Thymus (tissue), 14 donors: ENCODE measurements at places on chromosomes 12 and 14. TPM values are rescaled to one million over a fixed set of nuclear protein-coding genes. Genes with fewer than 3 reads are reported as not detected.

The HOXC6 gene
- 0.43 TPM for polyA plus RNA-seq

The SELPLG gene
- 28.0 TPM for polyA plus RNA-seq

The GPR162 gene
- 4.4 TPM for polyA plus RNA-seq

The DENR gene
- polyA plus RNA-seq, result 56.8 TPM

The TAS2R19 gene
- 1.6 TPM for polyA plus RNA-seq

The OR6C4 gene
- polyA plus RNA-seq, result not detected

The LRRK2 gene
- polyA plus RNA-seq, result 10.4 TPM

The PPP1R1A gene
- 0.91 TPM for polyA plus RNA-seq

The DHRS2 gene
- polyA plus RNA-seq, result 2.1 TPM

The MYL2 gene
- 5.3 TPM for polyA plus RNA-seq

The FAM181A gene
- polyA plus RNA-seq, result 0.11 TPM

The LYZ gene
- polyA plus RNA-seq, result 233 TPM

The GDF11 gene
- polyA plus RNA-seq, result 2.8 TPM

The SPATA7 gene
- 8.4 TPM for polyA plus RNA-seq

The TMEM253 gene
- polyA plus RNA-seq, result 0.98 TPM

GRCh38 chr14:98766818-98767217 lies 505.2 kb downstream of the BCL11B start:
- H3K36me3 ChIP-seq, result no peaks in the 10 kb centered on the region
- H3K27ac ChIP-seq, result no peak overlapping the region
- H3K27me3 ChIP-seq, result no peaks in the 10 kb centered on the region
- no peak for DNase-seq

- H3K4me1 ChIP-seq, result no peaks in the 10 kb centered on the region
- H3K4me3 ChIP-seq, result no peak overlapping the region
- H3K27me3 ChIP-seq, result peaks cover 8% of the 10 kb centered on the region
- H3K27ac ChIP-seq, result no peak overlapping the region
- H3K36me3 ChIP-seq, result no peaks in the 10 kb centered on the region
- DNase-seq, result no peak
These were observed 64.8 kb upstream of the BEGAIN start for GRCh38 chr14:100651999-100652508.

DNA sequence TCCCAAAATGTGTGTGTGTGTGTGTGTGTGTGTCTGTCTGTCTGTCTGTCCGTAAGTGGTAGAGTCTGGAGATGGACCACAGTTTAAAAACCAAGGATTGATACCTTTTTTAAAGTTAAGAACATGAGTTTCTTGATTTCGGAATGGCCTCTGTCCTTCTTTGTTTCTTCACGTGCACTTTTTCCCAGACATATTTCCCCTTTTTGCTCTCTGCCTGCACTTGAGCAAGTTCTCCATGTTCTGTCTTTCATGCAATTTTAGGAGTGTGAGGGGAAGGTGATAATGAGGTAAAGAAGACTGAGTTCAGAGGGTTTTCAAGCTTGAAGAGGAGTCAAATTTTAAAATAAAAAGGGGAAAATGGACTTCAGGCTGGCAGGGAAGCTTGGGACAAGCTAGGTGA lies 12.7 kb downstream of the OLR1 start:
- H3K4me3 ChIP-seq, result no peak overlapping the region
- no peaks in the 10 kb centered on the region for H3K4me1 ChIP-seq
- no peak for DNase-seq
- no peaks in the 10 kb centered on the region for H3K27me3 ChIP-seq

- no peak for DNase-seq
- H3K4me3 ChIP-seq, result no peak overlapping the region
- H3K4me1 ChIP-seq, result no peaks in the 10 kb centered on the region
- H3K27ac ChIP-seq, result no peak overlapping the region
These were observed 26.5 kb downstream of the OTUB2 start for GRCh38 chr14:94052662-94053061.

DNA sequence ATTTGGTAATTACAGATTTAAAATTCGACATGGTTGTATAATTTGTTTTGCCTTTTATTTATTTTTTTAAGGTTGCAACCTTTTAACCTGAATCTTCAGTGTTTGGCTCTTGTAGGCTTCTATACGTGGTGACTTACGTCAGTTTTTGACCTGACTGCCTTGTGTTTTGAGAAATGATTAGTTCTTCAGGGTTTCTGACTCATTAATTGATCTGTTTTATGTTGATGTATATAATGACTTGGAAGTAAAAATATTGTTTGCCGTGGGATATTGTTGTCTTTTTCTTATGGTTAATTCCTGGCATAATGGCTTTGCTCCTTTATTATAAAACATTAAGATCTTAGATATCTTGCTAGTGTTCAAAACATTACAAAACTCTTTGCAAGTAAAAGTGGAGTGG lies 2.5 kb downstream of the RASSF8 start:
- DNase-seq, result no peak
- H3K36me3 ChIP-seq, result no peaks in the 10 kb centered on the region
- H3K4me1 ChIP-seq, result peaks cover 13% of the 10 kb centered on the region
- H3K27me3 ChIP-seq, result peaks cover 50% of the 10 kb centered on the region

- DNase-seq, result no peak
- H3K4me1 ChIP-seq, result peaks cover 5% of the 10 kb centered on the region
- H3K4me3 ChIP-seq, result no peak overlapping the region
- no peaks in the 10 kb centered on the region for H3K36me3 ChIP-seq
These were observed 8.4 kb downstream of the PTHLH start for GRCh38 chr12:27964123-27964522.

DNA sequence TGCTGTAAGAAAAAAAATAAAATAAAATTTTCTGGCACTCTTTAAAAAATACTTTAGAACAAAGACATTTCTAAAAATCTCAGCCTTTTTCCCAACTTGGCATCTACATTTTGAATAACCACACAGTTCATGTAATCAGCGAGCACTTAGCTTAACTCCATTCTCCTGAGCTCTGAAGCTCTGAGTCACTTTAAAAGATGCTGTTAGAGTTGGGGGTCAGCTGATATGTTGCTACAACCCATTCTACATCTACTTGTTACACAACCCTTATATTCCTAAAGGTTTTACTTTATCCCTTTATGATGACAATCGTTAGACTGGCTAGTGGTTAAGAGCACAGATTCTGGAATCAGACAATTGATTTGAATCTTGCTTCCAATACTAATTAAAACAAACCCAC lies 48.3 kb downstream of the SLC41A2 start:
- no peaks in the 10 kb centered on the region for H3K36me3 ChIP-seq
- H3K4me3 ChIP-seq, result no peak overlapping the region
- DNase-seq, result no peak
- H3K27ac ChIP-seq, result no peak overlapping the region
- no peaks in the 10 kb centered on the region for H3K4me1 ChIP-seq
- H3K27me3 ChIP-seq, result no peaks in the 10 kb centered on the region

GRCh38 chr14:102491366-102491765 lies 18.2 kb downstream of the ANKRD9 start:
- H3K27me3 ChIP-seq, result no peaks in the 10 kb centered on the region
- H3K4me3 ChIP-seq, result no peak overlapping the region
- no peaks in the 10 kb centered on the region for H3K36me3 ChIP-seq
- no peak for DNase-seq
- no peaks in the 10 kb centered on the region for H3K4me1 ChIP-seq

DNA sequence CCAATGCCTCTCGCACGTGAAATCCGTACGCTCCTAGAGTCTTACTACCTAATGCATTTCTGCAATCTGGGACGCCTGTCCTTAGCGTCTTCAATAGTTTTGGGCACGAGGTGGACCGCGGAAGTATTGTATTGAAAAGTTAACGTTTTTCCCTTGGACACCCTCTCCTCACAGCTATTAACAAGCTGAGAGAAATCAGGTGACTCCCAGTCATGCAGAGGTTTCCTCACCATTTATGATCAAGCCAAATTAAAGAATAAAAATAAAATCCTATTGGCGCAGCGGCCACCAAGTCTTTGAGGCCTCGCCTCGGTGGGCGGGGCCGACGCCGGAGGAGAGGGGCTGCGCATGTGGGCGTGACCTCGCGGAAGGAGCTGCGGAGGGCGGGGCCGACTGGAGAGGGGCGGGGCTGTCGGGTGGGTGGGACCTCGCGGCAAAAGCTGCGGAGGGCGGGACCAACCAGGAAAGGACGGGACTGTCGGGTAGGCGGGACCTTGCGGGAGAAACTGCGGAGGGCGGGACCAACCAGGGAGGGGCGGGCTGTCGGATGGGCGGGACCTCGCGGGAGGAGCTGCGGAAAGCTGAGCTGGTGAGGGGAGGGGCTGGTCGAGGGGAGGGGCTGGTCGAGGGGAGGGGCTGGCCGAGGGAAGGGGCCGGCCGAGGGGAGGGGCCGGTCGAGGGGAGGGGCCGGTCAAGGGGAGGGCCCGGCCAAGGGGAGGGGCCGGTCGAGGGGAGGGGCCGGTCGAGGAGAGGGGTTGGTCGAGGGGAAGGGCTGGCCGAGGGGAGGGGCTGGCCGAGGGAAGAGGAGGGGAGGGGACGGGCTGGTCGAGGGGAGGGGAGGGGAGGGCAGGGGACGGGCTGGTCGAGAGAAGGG lies 1.1 kb upstream of the PPP2R5C start:
- H3K36me3 ChIP-seq, result no peaks in the 10 kb centered on the region
- H3K27ac ChIP-seq, result peak overlapping the region; percentile 90
- peak; percentile 97 for DNase-seq
- peaks cover 9% of the 10 kb centered on the region for H3K4me1 ChIP-seq

GRCh38 chr14:92247341-92247740 lies 75.6 kb upstream of the SLC24A4 start:
- no peaks in the 10 kb centered on the region for H3K4me1 ChIP-seq
- peaks cover 14% of the 10 kb centered on the region for H3K27me3 ChIP-seq
- H3K36me3 ChIP-seq, result no peaks in the 10 kb centered on the region
- no peak overlapping the region for H3K4me3 ChIP-seq
- no peak for DNase-seq

- DNase-seq, result no peak
- H3K4me1 ChIP-seq, result no peaks in the 10 kb centered on the region
- no peaks in the 10 kb centered on the region for H3K36me3 ChIP-seq
- H3K27ac ChIP-seq, result no peak overlapping the region
- H3K4me3 ChIP-seq, result no peak overlapping the region
- H3K27me3 ChIP-seq, result no peaks in the 10 kb centered on the region
These were observed 14.7 kb upstream of the TEAD4 start for GRCh38 chr12:2944401-2945047.

GRCh38 chr14:33493266-33493665 lies 457.6 kb downstream of the EGLN3 start:
- no peaks in the 10 kb centered on the region for H3K27me3 ChIP-seq
- H3K4me3 ChIP-seq, result no peak overlapping the region
- H3K27ac ChIP-seq, result no peak overlapping the region
- H3K4me1 ChIP-seq, result no peaks in the 10 kb centered on the region

DNA sequence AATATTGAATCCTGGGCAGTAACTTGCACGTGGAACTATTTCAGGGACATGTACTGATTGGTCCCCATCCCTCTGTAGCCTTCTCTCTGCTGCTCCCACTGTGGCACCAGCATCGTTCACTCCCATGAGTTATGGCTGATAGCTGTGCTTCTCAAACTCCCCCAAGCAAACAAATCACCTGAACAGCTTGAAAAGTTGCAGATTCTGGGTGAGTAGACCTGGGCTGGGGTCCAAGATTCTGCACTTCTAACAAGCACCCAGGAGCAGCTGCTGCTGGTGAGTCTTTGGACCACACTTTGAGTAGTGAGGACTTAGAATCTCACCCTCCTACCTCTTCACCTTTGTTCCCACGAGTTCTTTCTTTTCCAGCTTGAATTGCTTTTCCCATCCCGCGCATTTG lies 49.4 kb upstream of the ZFP36L1 start:
- no peak for DNase-seq
- H3K27ac ChIP-seq, result no peak overlapping the region
- no peaks in the 10 kb centered on the region for H3K36me3 ChIP-seq
- H3K4me1 ChIP-seq, result no peaks in the 10 kb centered on the region
- no peak overlapping the region for H3K4me3 ChIP-seq

GRCh38 chr12:46692606-46693005 lies 133.2 kb downstream of the SLC38A4 start:
- no peak overlapping the region for H3K27ac ChIP-seq
- H3K4me1 ChIP-seq, result no peaks in the 10 kb centered on the region
- H3K4me3 ChIP-seq, result no peak overlapping the region
- H3K36me3 ChIP-seq, result no peaks in the 10 kb centered on the region

DNA sequence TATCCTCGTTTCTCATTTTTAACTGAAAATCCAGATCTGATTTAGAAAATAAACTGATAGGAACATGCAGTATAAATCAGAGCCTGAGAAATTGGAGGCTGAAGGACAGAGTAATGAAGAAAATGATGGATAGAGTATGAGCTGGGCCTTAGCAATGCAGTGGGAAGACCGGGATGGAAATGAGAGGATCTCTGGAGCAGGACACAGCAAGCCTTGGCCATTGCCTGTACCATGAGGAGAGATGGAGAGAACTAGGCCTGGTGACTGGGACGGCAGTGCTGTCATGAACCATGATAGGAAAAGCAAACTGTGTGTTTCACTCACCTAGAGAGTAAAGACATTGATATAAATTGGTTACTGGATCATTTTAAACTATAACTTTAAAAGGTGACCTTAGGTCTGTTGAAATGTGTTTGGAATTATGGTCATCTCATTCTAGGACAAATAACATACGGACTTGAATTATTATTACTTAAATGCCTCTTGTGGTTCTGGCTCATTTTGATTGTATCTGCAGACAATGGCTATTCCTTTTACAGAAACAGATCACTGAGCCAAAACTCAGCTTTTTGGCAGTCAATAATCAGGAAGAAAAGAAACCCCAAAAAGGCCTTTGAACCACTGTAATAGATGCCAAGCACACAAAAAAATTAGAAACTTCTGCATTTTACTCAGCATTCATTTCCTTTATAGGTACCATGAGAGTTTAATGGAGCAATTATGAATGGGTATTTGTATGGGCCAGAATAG lies 251.9 kb upstream of the PRKD1 start:
- no peaks in the 10 kb centered on the region for H3K4me1 ChIP-seq
- no peak for DNase-seq
- H3K4me3 ChIP-seq, result no peak overlapping the region
- no peaks in the 10 kb centered on the region for H3K27me3 ChIP-seq
- no peak overlapping the region for H3K27ac ChIP-seq

- H3K4me1 ChIP-seq, result peaks cover 5% of the 10 kb centered on the region
- peaks cover 8% of the 10 kb centered on the region for H3K27me3 ChIP-seq
- DNase-seq, result no peak
- H3K27ac ChIP-seq, result no peak overlapping the region
These were observed 545 bp downstream of the PPFIA2 start for GRCh38 chr12:81758421-81759189.

- peaks cover 11% of the 10 kb centered on the region for H3K36me3 ChIP-seq
- no peak overlapping the region for H3K4me3 ChIP-seq
- no peak overlapping the region for H3K27ac ChIP-seq
- no peaks in the 10 kb centered on the region for H3K4me1 ChIP-seq
- no peaks in the 10 kb centered on the region for H3K27me3 ChIP-seq
- no peak for DNase-seq
These were observed 103.0 kb downstream of the PEBP1 start for GRCh38 chr12:118238888-118239287.

- no peak overlapping the region for H3K4me3 ChIP-seq
- no peaks in the 10 kb centered on the region for H3K4me1 ChIP-seq
- no peaks in the 10 kb centered on the region for H3K27me3 ChIP-seq
- peak; percentile 18 for DNase-seq
- no peak overlapping the region for H3K27ac ChIP-seq
These were observed 25.9 kb upstream of the CRIP2 start for GRCh38 chr14:105448706-105449111.

GRCh38 chr12:12379831-12380730 lies 23.2 kb downstream of the BORCS5 start:
- H3K4me1 ChIP-seq, result peaks cover 34% of the 10 kb centered on the region
- no peaks in the 10 kb centered on the region for H3K36me3 ChIP-seq
- no peaks in the 10 kb centered on the region for H3K27me3 ChIP-seq
- DNase-seq, result no peak
- no peak overlapping the region for H3K4me3 ChIP-seq
- H3K27ac ChIP-seq, result peak overlapping the region; percentile 89

GRCh38 chr12:103930787-103931735 lies 851 bp downstream of the HSP90B1 start:
- peak overlapping the region; percentile 95 for H3K4me3 ChIP-seq
- H3K36me3 ChIP-seq, result peaks cover 41% of the 10 kb centered on the region

- H3K27ac ChIP-seq, result no peak overlapping the region
- no peak for DNase-seq
- no peaks in the 10 kb centered on the region for H3K27me3 ChIP-seq
- peaks cover 13% of the 10 kb centered on the region for H3K36me3 ChIP-seq
These were observed 17.6 kb downstream of the MON2 start for GRCh38 chr12:62484233-62484632.
